ENCODE measurements at places on chromosomes 2 and 18.
A peak's percentile ranks its signal among the peaks of the same experiment; 100 is the strongest.

- DNase-seq, result no peak
These were observed 186.8 kb downstream of the TMEM247 start for GRCh38 chr2:46666044-46666679.

DNA sequence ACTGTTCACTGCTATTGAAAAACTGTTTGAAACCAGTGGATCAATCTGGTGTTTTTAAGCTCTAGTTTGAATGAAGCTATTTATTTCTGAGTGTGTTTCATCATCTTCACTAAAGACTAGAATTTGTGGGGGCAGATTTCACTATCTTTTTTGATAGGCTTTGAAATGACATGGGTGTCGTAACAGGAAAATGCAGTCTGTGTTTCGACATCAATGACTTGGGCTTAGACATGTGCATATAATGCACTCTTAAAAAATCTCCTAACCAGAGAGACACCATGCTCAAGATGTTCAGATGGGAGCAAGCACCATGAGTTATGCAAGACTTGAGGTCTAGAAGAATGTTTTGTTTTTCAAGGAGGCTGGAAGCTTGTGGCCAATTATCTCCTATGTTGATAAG, 221.6 kb downstream of the GPD2 start:
- no peak for DNase-seq

GRCh38 chr2:122692400-122693083, 937.1 kb downstream of the TSN start:
- no peak for DNase-seq

GRCh38 chr18:27871726-27872125, 305.2 kb downstream of the CDH2 start:
- DNase-seq, result no peak

GRCh38 chr18:79518028-79518682, 122.4 kb downstream of the NFATC1 start:
- no peak for DNase-seq

DNA sequence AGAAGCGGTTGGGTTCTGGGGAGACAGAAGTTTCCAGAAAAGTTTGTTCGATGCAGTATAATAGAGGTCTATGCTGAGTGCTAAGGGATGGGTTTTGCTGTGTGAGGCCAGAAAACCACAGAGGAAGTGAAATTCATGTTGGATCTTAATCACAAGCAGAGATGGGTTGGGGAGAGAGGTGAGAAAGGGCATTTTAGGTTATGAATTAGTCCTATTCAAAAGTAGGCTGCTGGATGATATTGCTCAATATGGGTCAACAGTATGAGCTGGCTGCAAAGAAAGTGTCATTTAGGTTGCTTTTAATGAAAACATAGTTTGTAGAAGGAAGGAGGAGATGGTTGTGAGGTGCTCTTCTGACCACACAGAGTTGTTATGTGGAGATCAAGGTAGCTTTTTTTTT, 118.8 kb upstream of the LHCGR start:
- no peak for DNase-seq

DNA sequence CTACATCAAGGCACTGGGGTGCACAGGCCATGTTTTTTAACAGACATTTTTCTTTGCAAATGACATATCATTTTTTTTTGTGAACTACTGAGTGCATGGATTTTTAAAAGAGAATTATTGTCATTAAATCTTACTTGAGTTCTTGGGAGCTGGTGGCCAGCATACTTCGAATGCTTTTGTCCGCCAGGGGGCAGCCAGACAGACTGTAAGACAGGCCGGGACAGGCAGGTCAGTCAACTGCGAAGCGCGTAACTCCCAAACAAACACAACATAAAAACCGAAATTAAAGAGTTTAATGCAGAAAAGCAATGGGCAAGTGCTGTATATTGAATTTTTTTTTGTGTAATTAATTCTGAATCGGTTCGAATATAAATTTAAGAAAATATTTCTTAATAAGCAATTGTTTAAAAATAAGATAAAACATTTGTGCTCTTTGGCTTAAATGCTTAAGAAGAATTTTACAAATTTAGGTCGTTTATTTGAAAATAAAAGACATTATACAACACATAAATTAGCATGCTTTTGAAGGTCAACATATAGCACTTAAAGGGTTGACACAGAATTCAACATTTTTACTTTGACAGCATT, 142.2 kb upstream of the PXDN start:
- peak; percentile 83 for DNase-seq

DNA sequence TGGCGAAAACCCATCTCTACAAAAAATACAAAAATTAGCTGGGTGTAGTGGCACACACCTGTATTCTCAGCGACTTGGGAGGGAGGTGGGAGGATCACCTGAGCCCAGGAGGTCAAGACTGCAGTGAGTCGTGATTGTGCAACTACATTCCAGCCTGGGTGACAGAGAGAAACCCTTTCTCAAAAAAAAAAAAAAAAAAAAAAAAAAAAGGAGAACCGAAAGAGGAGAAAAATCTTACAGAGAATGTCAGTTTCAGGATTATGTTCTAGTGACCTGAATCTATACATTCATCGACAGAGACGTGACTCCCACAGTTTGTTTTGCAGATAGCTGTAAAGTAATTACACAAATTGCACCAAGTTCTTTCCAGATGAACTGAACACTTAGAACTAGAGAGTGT, 187.8 kb downstream of the FTCDNL1 start:
- no peak for DNase-seq

DNA sequence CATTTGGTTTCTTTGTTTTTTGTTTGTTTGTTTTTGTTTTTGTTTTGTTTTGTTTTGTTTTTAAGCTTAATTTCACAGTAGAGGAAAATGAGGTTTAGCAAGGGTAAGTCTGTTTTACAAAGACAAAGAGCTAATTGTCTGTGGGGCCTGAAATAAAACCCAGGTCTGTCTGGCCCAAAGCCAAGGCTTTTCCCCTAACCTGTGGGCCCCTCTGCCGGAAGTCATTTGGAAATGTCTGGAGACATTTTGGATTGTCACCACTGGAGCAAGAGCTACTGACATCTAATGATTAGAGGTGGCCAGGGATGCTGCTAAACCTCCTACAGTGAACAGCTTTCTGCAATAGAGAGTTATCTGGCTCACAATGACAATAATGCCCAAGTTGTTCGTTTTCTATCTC, 167.2 kb downstream of the MAP2 start:
- DNase-seq, result no peak

DNA sequence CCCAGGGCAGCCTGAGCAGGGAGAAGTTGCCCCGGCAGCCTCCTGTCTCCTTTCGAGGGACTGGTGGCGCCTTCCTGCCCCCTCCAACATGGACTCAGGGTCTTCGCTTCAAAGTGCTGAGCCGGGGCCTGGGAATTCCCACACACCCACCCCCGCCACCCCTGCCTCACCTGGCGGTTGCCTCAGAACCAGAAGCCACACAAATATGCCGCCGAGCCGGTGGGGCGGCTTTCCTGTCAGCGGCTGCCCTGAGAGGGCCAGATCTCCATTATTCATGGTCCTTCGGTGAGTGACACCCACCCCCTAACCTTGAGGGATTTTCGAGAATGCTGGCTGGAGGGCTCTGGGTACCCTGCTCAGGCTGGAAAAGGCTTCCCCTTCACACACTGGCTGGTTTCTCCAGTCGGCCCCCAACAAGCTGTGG, 71.7 kb downstream of the SMAD7 start:
- no peak for DNase-seq

DNA sequence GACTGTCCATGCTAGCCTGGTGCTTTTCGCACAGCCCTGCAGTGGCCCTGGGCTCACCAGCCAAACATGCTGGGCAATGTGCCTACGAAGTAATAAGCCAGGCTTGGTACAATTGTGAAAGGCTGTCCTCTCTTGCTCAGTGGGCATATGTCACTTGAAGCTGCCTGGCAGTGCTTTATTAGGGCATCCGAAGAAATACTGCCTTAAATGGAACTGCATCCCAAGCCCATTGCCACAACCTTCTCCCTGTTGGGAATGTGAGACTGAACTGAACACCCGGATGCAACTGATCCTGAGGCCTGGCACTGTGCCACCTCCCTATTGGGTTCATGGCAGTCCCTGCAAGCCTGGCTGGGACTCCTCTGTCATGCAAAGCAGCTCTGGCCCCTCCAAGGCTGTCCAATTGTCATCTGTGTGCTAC, 15.9 kb downstream of the CAPG start:
- no peak for DNase-seq

DNA sequence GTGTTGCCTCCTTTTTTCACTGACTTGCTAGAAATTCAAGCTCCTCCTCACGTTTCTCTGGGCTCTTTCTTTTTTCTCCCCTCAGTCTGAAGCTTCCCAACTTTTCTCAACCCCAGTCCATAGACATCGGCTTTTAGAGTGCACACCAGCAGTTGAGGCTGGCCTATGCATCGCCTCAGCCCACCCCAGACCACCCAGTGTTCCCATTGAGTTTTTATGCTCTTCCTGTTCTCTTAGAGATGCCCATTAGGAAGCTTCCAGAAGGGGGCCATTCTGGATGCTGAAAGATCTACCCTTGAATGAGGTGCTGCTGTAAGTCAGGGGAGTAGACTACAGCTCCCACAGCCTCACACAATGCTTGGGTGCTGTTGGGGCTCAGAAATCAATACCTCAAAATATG, 12.0 kb upstream of the GYPC start:
- no peak for DNase-seq

- DNase-seq, result peak; percentile 70
These were observed 96.0 kb upstream of the ALKAL2 start for GRCh38 chr2:383888-384287.

GRCh38 chr2:176075481-176075880, 8.3 kb downstream of the EVX2 start:
- DNase-seq, result no peak

DNA sequence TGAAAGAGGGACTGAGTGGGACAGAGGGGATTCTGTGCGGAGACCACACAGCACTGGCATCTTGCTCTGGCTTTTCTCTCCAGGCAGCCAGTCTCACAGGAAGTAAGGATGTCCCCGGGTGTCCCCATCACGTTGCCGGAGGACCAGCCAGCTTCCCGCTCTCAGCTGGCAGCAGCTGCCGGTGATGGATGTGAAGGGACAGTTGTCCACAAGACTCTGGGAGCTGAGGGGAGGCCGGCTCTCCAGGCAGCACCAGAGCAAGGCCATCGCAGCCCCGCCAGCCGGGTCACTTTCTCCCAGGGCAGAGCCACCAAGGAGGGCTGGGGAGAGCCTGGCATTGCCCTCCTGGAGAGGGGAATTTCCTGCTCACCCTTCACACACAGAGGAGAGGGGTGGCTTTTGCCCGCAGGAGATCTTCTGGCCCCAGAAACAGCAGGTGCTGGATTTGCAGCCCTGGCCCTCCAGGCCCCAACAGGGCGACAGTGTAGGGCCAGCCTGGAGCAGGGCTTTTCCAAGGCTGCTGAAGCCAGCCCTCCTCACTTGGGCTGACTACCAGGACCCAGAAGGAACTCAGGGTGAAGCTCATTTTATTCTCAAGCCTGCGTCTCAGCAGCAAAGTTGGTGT, 24.0 kb upstream of the B3GNT7 start:
- no peak for DNase-seq

- peak; percentile 17 for DNase-seq
These were observed at the start of gene GALNT1 for GRCh38 chr18:35581546-35581897. TSS of gene GALNT1 (plus strand) at chr18:35581740. CDS start at chr18:35654663, 72,923 bp downstream.

GRCh38 chr2:110977403-110977802, 143.3 kb upstream of the BCL2L11 start:
- no peak for DNase-seq

- no peak for DNase-seq
These were observed 25.1 kb upstream of the PRLH start for GRCh38 chr2:237541243-237541642.

- DNase-seq, result peak; percentile 64
These were observed 29.4 kb downstream of the HADHB start for GRCh38 chr2:26274058-26274613.

- no peak for DNase-seq
These were observed 411.1 kb downstream of the NCKAP5 start for GRCh38 chr2:133157141-133157540.

- DNase-seq, result no peak
These were observed 1089.3 kb upstream of the CELF4 start for GRCh38 chr18:38654946-38655345.

DNA sequence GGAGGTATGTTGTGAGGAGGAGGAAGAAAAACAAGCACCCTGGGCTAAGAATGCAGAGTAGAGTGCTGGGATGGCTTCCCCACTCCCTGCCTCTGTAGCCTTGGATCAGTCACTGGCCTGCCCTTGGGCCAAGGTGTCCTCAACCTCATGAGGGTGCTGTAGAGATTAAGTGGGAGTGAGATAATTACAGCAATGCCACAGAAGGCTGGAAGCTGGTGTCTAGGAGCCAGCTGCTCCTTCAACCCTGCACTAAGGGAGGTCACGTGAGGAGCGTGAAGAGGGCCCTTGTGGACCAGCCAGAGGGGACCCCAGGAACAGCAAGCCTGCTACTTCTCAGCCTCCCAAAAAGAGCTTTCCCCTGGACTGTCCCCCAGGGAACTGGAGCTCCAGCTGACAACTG, 95.2 kb downstream of the TTC32 start:
- no peak for DNase-seq

DNA sequence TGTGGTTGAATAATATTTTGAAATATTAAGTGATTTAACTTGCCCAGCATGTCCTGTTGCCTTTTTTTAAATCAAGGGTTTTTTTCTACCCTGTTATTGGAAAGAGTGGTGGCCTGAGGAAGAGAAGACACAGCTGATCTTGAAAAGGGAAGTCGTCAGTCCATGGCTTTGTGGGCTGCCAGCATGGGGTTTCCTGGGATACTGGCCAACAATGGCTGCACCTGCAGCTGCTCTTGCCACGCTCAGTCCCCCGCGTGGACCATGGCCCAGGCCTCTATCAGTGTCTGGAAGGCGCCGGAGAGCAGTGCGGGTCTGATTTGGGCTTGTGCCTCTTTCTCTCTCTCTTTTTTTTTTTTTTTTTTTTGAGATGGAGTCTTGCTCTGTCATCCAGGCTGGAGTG, 99.3 kb downstream of the ASB1 start:
- DNase-seq, result no peak

DNA sequence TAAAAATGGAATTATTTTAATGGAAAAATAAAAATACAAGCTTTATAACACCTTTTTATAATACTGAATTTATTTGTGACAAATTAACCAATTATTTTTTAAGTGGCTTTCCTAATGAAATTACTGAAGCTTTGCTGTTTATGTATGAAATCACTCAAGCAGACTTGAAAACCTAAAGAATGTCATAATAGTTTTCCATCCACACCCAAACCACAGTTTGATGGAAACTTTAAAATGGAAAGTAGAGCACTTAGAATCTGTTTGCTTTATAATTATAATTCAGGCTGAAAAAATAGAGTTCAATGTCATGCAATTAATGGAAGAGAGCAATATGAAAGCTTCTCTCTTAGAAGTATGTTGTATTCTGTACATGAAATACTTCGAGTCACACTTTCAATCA, 31.6 kb upstream of the WDR75 start:
- no peak for DNase-seq

DNA sequence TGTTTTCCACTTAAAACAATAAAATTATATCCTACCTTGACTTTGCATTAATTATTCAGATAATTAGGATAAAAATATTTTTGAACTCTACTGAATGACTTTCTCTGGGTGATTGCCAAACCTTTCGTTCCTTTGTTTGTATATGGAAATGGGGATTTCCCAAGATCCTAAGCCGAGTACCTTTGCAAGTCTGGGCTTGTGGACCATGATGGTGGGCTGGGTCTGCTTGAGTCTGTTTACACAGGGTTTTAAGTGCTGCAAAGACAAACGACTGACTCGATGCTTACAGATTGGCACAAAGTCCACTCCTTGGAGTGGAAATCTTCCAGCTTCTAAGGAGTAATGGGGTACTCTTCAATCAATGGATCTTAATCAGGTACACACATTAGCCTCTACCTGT, 659.5 kb downstream of the TSN start:
- no peak for DNase-seq

Data from Daoy (cell line).